ENCODE measurements at places on chromosomes 2 and 18.

DNA sequence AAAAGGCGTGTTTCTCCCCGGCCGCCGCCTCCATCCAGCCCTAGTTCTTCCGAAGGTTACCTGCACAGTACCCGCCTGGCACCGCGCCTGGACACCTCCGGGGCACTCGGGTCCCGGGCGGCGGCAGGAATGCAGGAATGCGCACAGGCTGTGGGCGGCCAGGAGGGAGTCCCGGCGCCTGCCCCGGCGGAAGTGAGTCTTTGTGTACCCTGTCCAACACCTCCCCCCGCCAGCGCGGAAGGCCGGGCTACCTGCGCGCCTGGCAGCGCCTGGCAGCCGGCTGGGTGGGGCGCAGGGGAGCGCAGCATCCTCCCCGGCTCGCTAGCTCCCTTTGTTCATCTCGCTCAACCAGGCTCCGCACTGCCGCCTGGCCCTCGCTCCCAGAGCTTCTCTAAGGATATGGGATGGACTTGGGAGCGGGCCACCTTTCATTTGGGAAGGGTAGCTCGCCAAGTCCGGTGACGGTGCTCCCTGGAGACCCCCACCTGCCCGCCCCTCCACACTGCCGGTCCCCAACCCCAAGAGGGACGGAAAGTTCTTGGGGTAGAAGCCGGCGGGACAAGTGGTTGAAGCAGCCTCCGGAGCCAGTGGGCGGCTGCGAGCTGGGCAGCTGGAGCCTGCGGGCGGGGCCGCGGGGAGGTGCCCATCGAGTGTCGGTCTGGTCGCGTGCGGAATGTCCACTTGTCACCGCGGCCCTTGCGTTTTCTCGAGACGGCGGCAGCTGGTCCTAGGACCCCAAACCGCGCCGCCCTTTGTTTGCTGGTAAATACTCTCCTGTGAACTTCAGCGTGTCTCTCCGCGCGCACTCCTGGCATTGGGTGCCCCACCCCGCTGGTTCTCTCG, 1.2 kb upstream of the ST6GAL2 start:
- DNase-seq = no peak

- no peak for DNase-seq
Observed at GRCh38 chr2:168357797-168358472, 98.1 kb upstream of the CERS6 start.

DNA sequence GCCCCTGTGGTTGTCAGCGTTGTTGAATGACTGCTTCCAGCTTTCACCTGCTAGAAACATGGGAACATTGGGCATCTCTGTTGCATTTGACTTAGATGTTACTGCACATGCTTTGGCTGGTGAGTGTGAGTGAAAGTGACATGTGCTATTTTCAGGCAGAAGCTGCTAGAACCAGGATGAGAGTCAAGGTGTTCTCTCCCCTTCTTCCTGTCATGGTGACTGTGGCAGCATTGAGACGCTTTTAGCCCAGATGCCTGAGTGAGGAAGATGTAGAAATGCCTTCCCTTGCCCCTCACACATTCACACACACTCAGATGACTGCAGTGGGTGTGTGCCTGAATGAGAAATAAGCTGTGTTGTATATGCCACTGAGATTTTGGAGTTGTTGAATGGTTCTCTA, 220.2 kb downstream of the PTPRM start:
- no peak for DNase-seq

DNA sequence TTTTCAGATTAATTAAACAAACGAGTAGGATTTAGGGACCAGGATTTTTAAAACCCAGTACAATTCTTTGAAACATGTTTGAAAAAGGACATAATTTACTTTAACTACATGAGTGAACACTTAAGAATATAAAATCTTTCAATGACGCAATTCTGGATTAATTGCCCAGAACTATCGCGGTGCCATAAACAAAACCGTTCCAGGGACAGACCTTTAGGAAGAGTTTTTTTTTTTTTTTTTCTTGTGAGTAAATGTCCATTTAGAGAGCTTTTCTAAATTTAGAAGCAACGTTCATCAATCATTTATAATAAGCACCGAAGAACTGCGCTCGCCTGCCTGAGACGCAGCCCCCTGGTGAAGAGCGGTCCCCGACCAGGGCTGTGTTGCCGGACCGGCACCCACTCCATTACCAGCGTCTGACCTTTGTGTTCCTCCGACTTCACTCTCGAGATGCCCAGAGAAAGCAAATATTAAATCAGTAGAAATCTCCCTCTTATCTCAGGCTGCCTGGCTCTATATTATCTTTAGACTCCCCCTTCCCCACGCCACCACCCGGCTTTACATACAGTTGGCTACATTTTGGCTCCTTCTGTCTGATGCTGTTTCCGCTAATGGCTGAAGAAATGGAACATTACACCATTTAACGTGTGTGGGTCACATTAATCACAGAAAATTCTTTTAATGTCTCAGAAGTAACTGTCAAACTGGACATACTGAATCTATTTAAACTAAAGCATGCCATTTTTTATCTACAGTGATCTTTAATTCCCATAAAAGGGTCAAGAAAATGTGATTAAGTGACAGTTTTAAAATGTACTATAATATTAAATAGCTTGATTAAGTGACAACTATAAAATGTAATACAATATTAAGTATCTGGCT, 364.0 kb upstream of the MEIS1 start:
- no peak for DNase-seq

DNA sequence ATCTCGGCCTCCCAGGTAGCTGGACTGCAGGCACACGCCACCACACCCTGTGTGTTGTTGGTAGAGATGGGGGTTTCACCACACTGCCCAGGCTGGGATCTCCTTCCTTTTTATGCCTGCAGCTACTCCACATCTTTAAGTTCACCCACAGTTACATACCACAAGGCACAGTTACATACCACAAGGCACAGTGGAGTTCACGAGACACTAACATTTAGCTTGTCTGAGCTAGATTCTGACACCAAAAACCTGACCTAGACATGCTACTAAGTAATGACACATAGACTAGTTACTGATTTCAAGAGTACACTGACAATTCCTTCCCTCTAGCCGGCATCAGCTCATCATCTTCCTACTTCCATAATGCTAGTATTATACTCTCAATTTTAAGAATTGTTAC, 4.3 kb downstream of the POLR2D start:
- no peak for DNase-seq

DNA sequence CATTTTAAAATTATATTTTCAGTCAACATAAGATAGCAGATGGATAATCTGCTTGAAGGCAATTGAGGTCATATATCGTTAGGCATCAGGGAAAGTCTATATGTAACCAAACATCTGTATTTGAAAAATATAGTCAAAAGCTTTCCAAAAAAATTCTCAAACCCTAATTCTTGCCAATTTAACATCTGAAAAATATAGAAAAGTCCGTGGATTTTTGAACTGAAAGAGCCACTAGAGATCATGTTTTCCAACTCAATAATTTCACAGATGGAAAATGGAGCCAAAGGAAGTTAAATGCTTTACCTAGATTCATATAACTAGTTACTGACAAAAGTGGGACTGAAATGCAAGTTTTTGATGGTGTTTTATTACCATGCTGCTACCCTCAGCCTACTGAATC, 185.1 kb upstream of the ZNF804A start:
- DNase-seq = no peak

All from CD4-positive, alpha-beta T cell treated with Interleukin-6 for 4 hours (primary cell).